ENCODE measurements at places on chromosomes 7 and 10.

DNA sequence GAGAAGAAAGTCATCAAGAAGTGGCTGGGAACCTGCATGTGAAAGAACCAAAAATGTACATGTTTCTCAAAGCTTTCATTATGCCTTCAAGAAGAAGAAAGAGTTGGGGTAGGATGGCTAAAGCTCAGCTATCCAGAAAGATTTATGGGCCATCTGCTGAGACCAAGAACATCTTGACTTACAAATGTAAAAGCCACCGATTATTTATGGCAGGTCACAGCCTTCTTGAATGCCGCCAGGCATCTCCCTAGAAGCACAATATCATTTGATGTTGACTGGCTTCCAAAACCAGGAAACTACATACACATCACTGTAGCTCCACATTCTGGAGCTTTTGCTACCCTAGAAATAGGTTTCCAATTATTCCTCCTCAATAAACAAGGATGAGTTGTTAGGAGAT is 254.2 kb upstream of the AOAH start:
- DNase-seq = no peak

DNA sequence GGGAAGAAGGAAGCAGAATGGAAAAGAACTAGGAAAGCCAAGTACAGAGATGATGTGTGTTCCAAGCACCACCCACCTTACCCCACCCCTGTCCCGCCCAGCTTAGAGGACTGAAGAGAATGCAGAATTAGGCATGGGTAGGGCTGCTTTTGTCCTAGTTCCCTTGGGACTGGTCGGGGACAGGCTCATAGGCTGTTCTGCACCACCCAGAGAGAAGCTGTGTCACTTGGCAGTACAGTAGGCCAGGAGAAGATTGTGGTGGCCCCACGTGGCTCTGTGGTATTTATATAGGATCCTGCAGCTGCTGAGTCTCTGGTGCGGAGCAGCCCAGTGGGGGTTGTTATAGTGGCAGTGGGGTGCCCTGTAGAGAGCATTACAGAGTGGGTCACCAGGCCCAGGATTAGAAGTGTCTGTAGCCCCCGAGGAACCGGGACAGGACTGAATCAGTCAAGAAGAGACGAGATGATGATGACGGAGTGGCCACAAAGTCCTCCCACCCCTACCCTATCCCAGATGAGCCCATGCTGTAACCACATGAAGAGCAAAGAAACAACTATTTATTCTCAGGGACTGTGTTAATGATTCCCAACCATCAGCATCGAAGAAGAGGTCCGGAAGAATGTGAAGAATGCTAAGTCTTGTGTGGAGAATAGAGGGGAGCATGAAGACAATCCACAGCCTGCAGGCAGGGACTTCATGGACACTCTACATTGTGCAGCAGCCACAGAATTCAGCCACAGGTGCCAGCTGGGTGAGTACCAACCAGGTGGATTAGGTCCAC is 88.9 kb downstream of the C1GALT1 start:
- DNase-seq = no peak

GRCh38 chr10:126639084-126639483 is 31.4 kb downstream of the C10orf90 start:
- DNase-seq = no peak

- no peak for DNase-seq
Observed at GRCh38 chr7:73840715-73841379, 1.5 kb downstream of the METTL27 start.

- no peak for DNase-seq
Observed at GRCh38 chr7:64706625-64707292, 40.8 kb downstream of the ZNF107 start.

DNA sequence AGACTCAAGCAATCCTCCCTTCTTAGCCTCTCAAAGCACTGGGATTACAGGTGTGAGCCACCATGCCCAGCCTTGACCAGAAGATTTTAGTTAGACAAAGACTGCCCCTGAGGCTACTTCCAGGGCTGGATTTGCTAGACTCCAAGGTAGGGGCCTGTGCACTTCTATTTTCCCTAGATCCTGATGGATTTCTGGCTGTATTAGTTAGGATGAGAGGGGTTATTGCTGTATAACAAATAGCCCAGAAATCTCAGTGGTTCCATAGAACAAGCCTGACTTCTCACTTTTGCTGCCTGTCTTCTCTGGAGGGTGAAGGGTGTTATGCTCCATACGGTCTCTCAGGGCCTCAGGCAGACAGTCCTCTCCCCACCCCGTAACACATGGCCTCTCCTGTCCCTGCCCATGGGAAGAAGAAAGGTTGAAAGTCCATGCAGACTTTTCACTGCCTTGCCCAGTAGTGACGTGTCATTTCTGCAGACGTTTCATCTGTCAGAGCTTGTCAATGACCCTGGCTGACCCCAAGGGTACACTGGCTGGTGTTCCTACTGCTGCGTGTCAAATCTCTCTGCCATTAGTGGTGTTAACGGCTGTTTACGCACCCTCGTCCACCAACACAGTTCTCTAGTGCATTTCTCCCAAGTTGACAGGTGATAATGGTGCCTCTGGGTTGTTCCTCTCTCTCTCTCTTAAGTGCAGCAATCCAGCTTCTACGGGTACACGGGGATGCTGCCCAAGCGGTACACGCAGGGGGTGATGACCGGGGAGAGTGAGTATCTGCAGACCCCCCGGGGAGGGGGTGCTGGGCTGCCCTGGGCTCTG is 11.6 kb downstream of the SLC29A4 start:
- no peak for DNase-seq

GRCh38 chr7:136049117-136049516 is 72.0 kb upstream of the MTPN start:
- no peak for DNase-seq

GRCh38 chr10:63579371-63580014 is 58.3 kb downstream of the REEP3 start:
- no peak for DNase-seq

- DNase-seq = no peak
Observed at GRCh38 chr7:25196132-25196896, 32.0 kb downstream of the NPVF start.

DNA sequence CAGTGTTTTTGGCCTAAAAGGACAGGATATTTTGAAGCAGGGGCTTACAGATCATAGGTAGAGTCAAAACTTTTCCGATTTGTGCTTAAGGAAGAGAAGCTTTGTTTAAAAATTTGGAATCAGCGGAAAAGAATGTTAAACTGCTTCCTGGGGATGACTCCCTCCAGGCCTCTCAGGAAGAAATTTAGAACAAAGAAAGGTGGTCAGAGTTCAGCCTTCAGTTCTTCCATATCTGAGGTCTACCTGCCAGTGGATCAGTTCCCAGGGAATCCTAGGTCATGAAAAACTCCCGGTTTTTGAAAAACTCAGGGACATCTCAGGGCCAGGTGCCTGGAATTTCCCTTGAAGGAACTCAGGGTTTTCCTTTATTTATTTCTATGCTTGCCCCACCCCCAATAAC is 100.3 kb downstream of the MCU start:
- no peak for DNase-seq

DNA sequence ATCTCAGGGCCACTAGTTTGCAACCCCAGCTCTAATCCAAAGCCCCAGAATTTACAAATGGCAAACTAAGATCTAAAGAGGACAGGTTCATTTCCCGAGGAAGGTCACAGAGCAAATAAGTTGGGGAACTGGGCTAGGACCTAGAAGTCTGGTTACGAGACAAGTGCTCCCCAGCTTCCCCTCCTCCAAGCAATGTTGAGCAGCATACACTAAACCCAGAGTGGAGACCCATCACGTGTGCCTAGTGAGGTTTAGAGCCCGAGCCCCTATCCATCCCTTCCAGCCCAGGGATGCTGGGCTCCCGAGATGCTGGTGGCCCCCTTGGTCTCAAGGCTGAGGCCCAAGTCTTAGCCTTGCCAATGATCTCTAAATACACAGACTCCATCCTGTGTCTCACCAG is 209.5 kb upstream of the ZMIZ1 start:
- no peak for DNase-seq

- no peak for DNase-seq
Observed at GRCh38 chr7:159092701-159093121, 52.0 kb downstream of the VIPR2 start.

DNA sequence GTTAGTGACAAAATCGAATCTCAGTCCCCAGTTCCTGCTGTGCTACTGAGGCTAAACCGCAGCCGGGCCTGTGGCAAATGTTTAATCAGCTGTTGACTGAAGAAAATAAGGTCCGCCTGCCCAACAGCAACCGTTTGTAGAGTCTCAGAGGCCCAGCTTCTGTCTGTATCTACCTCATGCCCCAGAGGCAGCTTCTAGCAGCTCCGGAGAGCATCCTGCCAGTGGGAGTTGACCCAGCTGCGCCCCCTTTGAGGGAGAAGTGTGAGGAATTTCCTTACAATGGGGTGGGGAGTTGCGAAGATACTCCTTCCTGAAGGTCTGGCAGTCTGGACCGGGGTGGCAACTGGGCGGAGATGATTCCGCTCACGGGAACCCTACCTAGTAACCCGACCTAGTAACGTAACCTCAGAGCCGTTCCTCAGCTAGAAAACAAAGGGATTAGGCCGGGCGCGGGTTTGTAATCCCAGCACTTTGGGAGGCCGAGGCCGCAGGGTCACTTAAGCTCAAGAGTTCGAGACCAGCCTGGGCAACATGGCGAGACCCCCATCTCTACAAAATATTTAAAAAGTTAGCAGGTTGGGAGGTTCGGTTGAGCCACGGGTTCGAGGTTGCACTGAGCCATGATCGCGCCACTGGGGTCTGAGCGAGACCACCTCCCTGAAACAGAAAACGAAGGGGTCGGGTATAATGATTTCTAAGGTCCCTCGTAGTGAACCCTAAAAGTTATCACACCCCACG is 846 bp upstream of the ZNF775 start:
- DNase-seq = no peak

DNA sequence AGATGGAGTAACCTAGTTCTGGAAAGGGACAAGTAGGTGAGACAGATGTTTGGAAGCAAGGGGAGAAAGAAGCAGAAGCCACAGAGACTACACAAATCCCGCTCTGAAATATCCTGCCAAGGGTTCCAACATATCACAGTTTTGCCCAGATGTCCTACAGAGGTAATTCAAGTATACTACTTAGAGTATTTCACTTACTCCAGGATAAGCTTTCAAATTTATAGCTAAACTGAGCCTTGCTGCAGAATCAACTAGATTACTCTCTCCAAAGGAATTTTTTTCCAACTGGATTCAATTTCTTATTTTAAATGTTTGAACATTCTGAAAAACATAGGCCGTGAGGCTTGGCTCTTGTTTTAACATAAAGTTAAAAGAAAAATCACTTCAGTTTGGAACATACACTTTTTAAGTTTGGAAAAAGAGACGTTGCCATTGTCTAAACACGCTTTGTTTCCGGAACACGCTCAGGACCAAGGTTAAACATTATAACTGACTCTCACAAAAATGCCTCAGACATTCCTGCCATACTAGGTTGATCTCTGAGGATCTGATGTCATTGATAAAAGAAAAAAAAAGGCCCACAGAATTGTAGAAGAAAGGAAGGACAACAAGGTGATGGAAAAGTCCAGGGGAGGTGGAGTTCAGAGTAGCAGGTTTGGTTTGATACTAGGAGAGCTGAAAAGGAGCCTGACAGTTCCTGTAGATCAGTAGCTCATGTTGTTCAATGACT is 74.8 kb downstream of the FAM185A start:
- DNase-seq = no peak

DNA sequence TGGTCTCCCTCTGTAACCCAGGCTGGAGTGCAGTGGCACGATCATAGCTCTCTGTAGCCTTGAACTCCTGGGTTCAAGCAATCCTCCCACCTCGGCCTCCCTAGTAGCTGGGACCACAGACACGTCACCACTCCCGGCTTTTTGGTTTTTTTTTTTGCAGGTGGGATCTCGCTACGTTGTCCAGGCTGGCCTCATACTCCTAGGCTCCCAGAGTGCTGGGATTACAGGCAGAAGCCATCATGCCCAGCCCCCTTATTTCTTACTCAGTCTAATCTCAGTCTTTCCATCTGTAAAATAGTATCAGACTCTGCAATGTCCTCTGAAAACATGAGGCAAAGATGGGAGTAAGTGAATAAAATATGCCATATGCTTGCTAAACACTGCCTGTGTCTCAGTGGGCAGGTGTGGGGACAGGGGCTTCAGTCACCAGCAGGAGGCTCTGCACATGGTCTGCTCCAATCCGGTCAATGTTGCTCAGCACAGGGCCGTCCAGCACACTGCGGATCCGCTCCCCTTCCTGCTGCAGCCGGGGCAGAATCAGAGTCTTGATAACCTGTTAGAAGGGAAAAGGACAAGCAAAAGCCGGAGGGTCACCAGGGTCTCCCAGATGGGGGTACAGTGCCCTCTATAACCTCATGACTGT is 8.2 kb downstream of the AP4M1 start:
- no peak for DNase-seq

DNA sequence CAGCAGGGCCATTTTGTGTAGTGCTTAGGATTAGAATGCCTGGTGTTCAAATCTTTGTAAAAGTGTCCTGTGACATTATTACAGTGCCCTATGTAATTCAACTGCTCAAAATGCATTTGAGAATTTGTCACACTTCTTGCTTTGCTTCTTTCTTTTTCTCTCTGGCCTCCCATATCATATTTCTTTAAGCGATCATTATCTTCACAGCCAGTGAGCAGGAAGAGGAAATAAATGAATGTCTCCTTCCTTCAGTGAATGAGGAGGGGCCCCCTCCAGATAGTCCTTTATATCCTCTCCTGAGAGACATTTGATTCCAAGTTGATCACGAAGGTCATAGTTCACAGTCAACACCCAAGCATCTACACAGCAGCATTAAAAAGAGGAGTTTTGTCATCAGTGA is 425.1 kb upstream of the NPVF start:
- DNase-seq = no peak

GRCh38 chr10:87849001-87849400 is 14.3 kb downstream of the KLLN start:
- no peak for DNase-seq

GRCh38 chr10:15344876-15345285 is 26.2 kb downstream of the FAM171A1 start:
- DNase-seq = no peak

- DNase-seq = no peak
Observed at GRCh38 chr7:140165422-140165821, 11.4 kb downstream of the KDM7A start.

DNA sequence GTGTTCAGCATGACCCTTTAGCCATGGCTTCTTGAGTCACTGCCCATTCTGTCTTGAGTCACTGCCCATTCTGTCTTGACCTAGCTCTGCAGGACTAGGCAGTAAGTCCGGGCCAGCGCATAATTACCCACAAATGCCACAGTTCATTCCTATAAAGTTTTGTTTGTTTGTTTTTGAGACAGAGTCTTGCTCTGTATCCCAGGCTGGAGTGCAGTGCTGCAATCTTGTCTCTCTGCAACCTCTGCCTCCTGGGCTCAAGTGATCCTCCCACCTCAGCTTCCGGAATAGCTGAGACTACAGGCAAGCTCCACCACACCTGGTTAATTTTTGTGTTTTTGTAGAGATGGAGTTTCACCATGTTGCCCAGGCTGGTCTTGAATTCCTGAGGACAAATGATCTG is 32.7 kb upstream of the TARP start:
- no peak for DNase-seq

- no peak for DNase-seq
Observed at GRCh38 chr7:92745241-92745640, 91.1 kb downstream of the CDK6 start.

DNA sequence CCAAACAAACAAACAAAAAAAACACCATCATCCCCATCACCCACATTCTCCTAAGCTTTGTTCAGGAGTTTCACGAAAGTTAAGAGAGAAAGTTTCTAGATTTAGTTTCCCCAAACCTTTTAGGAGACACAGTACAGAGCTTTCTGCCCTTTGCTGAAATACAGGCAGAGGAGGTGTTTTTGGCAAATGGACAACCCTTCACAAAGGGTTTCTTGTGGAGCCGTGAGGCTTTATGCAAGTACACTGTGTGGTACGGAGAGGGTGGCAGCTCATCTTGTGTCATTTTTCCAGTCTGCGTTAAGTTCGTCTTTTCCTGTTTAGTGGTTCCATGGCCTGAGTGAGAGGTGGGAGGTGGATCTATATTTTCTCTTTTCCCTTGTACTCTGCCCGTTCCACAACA is 215.5 kb upstream of the PRKCQ start:
- no peak for DNase-seq

Measured in frontal cortex (tissue), 4 donors.